ENCODE measurements at places on chromosomes 2 and 18.

DNA sequence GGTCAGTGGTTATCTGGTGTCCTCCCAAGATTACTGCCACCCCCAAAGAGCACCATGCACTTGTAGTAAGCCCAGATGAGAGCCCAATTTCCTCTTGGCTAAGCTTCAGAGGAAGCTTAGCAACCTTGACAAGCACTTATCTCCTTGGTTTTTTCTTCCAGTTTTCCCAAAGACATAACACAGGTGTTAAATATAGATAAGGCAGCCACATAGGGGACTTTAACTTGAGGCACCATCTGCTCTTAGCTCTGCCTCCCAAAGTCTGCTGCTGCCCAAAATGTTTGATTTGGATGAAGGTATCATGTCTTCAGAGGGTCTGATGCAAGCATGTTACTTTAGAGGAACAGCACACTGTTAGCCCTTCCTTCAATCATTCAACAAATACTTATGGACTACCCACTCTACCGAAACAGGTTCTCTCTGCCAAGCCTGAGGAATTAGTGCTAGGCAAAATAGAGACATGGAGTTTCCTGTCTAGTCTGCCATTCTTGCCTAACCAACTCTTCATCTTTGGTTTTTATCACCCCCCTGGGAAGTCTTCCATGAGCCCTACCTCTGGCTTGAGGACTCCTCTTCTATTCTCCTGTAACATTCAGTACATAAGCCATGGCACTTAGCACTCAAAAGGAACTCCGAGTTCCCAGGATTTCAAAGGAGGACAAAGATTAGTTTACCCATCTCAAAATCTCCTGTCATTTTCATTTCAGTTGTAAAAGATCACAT is 73.7 kb downstream of the SP3 start:
- no peak for DNase-seq

GRCh38 chr2:30987566-30987965 is 150.7 kb downstream of the GALNT14 start:
- no peak for DNase-seq

GRCh38 chr2:95300450-95300849 is 3.3 kb downstream of the KCNIP3 start:
- no peak for DNase-seq

GRCh38 chr2:175461839-175462238 is 280.3 kb upstream of the ATP5MC3 start:
- no peak for DNase-seq

- no peak for DNase-seq
Measured at GRCh38 chr2:16139663-16140615, 199.6 kb downstream of the MYCN start.

DNA sequence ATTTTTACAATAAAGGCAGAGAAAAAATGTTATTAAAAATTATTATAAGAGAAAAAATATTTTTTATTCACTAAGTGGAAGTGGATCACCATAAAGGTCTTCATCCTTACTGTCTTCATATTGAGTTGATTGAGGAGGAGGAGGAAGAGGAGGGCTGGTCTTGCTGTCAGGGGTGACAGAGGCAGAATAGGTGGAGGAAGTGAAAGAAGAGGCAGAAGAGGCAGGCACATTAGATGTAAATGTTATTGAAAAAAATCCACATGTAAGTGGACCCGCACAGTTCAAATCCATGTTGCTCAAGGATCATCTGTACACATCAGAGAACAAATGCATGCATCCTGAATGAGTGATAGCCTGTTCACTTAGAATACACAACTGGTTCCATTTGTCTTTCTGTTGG is 6.4 kb upstream of the SPATS2L start:
- no peak for DNase-seq

DNA sequence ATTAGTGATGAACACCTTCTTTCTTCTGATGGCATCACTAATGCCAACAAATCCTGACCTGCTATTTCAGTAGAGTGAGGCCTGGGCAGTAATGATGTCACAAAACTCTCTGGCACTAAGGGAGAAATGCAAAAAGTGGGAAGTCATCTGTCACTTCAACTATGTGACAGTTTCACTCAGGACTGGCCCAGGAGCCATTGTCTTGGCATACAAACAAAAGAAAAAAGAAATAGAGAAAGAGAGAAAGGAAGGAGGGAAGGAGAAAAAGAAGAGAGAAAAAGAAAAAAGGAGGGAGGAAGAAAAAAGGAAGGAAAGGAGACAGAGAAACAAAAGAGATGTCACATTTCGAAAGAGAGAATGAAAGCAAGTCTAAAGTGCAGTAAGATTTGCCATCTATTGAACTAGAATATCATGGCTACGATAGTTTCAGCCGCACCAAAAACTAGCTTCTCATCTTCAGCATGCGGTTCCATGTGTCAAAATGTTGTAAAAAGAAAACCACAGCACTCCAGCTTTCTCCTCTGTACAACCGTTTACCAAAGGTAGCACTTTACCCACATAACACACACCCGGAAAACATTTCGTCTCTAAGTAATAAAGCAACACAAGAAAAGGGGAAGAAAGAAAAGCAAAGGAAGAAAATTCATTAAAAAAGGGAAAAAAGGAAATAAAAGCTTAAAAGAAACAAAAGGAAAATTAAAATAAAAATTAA is 50.1 kb downstream of the CD226 start:
- DNase-seq: no peak

- peak; percentile 24 for DNase-seq
Measured at GRCh38 chr2:121689356-121689755, 40.1 kb upstream of the CLASP1 start.

GRCh38 chr2:78977661-78978145 is 47.8 kb upstream of the REG3G start:
- no peak for DNase-seq

DNA sequence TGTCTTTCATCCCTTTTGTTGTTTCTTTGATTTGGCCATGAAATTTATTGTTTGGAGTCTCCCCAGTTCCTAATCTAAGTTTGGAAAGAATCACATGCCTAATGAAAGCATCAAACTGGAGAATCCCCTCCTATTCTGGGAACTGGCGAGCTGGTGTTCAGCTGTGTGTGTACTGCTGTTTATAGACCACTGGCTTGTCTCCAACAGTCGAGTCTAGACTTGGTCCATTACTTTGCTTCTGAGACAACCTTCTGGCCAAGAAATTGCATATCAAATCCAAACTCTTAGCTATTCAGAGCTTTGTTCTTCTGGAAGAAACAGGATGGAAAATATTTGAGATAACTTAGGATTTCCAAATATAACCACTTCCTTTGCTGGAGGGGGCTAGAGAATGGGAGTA is 111.5 kb upstream of the THSD7B start:
- DNase-seq: no peak

DNA sequence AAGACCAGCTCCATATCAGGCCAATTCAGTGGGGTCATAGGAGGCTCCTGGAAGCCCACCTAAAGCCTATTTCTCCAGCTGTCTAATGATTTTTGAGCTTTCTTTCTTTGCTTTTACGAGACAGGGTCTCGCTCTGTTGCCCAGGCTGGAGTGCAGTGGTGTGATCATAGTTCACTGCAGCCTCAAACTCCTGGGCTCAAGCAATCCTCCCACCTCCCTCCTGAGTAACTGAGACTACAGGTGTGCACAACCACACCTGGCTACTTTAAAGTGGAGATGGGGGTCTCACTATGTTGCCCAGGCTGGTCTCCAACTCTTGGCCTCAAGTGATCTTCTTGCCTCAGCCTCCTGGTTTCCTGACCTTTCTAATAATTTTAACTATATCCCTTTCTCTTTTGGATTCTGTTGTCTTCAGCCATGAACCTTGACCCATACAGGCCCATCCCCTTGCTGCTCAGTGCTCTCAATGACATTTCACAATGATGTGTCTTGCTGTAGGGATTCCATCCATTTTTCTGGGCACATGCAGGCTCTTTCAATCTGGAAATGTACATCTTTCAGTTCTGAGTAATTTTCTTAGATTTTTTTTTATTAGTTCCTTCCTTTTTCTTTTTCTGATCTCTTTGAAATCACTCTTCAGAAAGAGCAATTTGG is 29.7 kb downstream of the GNLY start:
- no peak for DNase-seq

GRCh38 chr18:62324181-62324828 is 805 bp upstream of the TNFRSF11A start:
- no peak for DNase-seq

Data from WERI-Rb-1 (cell line).